ENCODE measurements at places on chromosomes 4 and X. TPM values are rescaled to one million over a fixed set of nuclear protein-coding genes. Genes with fewer than 3 reads are reported as not detected.

The PRDM8 gene
- 0.49 TPM for total RNA-seq

The TXK gene
- total RNA-seq = 0.13 TPM

The FGA gene
- 0.63 TPM for total RNA-seq

The HTRA3 gene
- total RNA-seq = 3.8 TPM

The FAM13A gene
- total RNA-seq = 4.9 TPM

The BLOC1S4 gene
- 20.9 TPM for total RNA-seq

The EMD gene
- 59.8 TPM for total RNA-seq

The BEND2 gene
- total RNA-seq = not detected

The ANKRD50 gene
- 13.7 TPM for total RNA-seq

The GSX2 gene
- not detected for total RNA-seq

The RASL11B gene
- total RNA-seq = 0.76 TPM

The SSX2 gene
- not detected for total RNA-seq

The SCML2 gene
- total RNA-seq = 0.38 TPM

The GLOD5 gene
- not detected for total RNA-seq

Measured in mesangial cell (primary cell).